ENCODE measurements at places on chromosomes 16 and 17.

GRCh38 chr16:4525069-4525468, 13.5 kb downstream of the CDIP1 start:
- DNase-seq, result no peak

DNA sequence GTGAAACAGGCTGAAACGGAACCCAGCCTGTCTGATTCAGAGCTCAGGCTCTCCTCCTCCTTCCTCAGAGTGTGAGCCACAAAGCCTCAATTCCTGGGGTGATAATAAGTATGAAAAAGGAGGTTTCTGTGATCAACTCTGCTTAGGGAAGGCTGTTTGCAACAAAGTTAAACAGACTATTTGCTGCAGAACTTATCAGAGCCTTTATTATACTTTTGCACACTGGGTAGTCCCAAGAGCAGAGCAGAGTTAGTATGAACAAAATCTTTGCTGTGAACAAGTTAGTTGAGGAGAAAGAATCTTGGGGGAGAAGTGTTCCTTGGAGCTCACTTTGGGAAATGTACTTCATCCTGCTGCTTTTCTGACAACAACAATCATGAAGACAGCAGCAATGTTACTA, 67.4 kb downstream of the MRM1 start:
- no peak for DNase-seq

DNA sequence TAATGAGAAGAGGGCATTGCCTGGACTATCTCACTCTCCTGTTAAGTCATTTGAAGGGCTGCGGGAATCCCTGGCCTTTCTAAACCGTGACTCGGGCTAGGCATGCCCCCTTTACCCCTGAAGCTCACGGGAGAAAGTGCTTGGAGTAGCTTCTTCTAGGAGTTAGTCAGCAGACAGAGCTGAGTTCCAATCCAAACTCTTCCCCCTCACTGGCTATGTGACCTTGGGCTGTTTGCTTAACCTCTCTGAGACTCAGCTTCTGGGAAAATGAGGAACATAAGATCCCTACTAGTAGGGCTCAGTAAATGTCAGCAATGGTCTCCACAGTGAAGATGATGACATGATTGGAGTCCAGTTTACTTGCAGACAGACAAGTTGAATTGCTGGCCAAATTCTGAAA, 5.7 kb upstream of the B9D1 start:
- DNase-seq, result no peak

- DNase-seq, result no peak
Measured at GRCh38 chr16:67244387-67245185, 2.7 kb downstream of the FHOD1 start.

GRCh38 chr16:72313903-72314302, 141.9 kb upstream of the PMFBP1 start:
- no peak for DNase-seq

GRCh38 chr17:48645639-48646182, 19.6 kb upstream of the HOXB9 start:
- no peak for DNase-seq

- DNase-seq, result no peak
Measured at GRCh38 chr17:63881935-63882601, at the start of gene GH2. GH2 (minus strand) TSS chr17:63881944; CDS start chr17:63881801, 143 bp downstream.

Measured in NCI-H2107 (cell line).